ENCODE measurements at places on chromosomes 4 and X. TPM values are rescaled to one million over a fixed set of nuclear protein-coding genes. Genes with fewer than 3 reads are reported as not detected.

DNA sequence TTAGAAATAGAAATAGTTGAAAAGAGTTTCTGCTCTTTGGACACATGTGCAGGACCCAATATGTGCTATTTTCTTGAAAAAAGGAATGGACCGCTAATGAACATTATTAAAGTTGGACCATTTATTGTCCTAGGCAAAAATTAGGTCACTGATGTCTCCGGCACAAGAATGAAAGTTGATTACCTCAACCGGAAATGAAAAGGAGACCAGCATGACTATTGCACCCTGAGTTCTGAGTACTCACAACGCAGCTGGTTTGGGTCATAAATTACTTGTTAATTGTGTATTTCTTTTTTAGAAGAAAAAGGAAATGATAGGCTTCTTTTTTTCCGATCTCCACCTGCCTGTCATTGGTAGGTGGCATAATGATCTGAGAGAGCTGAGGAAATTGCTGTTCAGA, 232.7 kb downstream of the ARHGAP24 start:
- DNase-seq, result no peak
- H3K36me3 ChIP-seq, result no peaks in the 10 kb centered on the region
- no peaks in the 10 kb centered on the region for H3K4me1 ChIP-seq
- H3K27me3 ChIP-seq, result no peaks in the 10 kb centered on the region

DNA sequence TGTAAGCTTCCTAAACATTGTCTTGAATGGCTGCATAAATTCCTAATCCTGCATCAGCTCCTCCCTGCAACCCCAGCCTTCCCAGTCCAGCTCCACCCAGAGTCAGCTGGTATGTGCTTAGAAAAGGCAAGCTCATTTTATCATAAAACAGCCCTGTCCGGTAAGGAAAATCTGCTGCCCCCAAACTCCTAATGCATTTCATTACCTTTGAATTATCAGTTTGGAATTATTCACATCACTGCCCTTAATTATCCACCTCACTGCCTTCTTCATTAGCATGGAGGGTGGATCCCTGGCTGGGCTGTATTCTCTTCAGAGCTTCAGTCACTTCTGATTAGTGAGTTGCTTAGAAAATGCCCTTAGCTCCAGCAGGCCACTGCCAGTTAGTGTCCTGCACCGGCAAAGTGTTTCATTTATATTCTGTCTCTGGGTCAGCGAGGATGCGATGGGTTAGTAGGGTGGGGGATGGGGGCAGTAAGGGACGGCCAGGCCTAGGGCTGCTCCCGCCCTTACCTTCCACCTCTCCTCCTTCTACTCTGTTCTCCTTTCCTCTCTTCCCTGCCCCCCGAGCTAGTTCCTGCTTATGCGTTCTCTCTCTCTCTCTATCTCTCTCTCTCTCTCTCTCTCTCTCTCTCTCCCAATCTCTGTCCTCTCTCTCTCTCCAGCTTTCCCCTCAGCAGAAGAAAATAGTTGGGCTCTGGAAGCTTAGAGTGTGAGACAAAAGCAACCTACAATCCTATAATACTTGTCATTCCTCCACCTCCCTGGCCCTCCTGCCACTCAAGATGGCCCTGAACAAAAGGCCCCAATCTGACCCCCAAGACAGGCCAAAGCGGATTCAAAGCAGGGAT, 174.8 kb upstream of the KLF3 start:
- no peaks in the 10 kb centered on the region for H3K36me3 ChIP-seq
- H3K27me3 ChIP-seq, result no peaks in the 10 kb centered on the region
- H3K4me1 ChIP-seq, result peaks cover 6% of the 10 kb centered on the region
- no peak for DNase-seq
- H3K4me3 ChIP-seq, result no peak overlapping the region
- H3K27ac ChIP-seq, result no peak overlapping the region

- no peaks in the 10 kb centered on the region for H3K36me3 ChIP-seq
- no peak overlapping the region for H3K27ac ChIP-seq
- H3K4me3 ChIP-seq, result no peak overlapping the region
Measured at GRCh38 chrX:38484607-38485498, 76.5 kb upstream of the TSPAN7 start.

DNA sequence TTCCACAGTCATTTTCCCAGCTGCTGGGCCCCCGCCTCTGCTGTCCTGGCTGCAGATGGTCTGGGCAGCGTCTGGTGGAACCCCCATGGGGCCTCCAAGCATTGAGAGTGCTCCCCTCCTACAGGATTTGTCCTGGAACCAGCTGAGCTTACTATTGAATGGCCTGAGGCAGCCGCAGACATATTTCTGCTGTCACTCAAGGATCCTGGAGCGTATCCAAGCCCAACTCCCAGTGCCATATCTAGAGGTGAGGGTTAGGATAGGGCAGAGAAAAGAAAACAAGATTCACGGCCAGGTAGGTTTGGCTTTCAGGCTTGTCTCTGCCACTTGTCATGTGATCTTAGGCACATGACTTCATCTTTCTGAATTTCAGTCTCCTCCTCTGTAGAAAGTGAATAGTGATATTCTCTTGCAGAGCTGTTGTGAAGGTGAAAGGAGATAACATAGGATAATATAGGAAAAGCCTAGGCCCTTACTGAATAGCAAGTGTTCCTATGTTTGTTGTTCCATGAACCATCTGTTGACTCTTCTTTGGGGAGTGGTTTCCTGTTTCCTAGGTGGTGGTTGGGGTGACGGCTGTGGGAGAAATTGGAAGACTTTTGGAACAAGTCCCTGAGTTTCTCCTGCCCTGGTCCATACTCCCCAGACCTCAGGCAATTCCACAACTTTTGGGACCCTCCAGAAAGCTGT, 52.3 kb downstream of the SEPSECS start:
- no peaks in the 10 kb centered on the region for H3K36me3 ChIP-seq
- no peak for DNase-seq
- H3K4me1 ChIP-seq, result no peaks in the 10 kb centered on the region
- H3K4me3 ChIP-seq, result no peak overlapping the region
- no peaks in the 10 kb centered on the region for H3K27me3 ChIP-seq

DNA sequence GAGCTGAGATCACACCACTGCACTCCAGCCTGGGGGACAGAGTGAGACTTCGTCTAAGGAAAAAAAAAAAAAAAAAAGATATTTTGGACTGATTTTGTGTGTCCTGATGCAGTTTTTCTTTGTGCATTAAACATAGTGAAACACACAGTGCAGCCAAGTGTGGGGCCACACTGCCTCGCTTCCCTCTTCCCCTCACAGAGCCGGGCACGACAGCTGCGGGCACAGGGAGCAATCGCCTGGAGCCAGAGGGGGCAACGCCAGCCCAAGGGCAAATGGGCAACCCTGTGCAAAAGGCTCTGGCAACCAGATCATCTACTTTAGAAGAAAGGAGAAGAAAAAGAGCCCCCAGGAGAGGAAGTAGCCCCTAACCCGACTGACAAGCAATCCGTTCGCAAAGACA, 13.5 kb upstream of the CCNQ start:
- no peak for DNase-seq
- H3K36me3 ChIP-seq, result no peaks in the 10 kb centered on the region
- no peak overlapping the region for H3K27ac ChIP-seq
- H3K4me1 ChIP-seq, result no peaks in the 10 kb centered on the region

The BMPR1B gene
- not detected for total RNA-seq

The HTN3 gene
- not detected for total RNA-seq

All from SJSA1 (cell line).